ENCODE measurements at places on chromosomes 16 and 17.
A peak's percentile ranks its signal among the peaks of the same experiment; 100 is the strongest.

DNA sequence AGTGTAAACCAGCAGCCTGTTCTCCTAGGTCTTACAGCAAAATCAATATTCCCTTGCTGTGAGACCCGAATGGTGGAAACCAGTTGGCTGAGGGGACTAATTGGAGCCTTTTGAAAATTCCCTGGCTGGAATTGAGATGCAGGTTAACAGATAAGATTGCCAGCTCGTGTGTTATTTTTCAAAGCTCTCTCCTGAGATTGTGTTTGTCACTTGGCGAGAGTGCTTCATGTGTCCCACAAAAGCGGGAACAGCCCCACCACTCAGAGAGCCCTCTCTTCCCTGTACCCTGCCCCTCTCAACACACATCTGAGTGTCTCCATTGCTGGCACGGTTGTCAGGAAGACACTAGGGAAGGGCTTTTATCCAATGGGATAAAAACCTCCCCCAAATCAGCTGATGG, 356.1 kb downstream of the CPPED1 start:
- DNase-seq, result no peak

DNA sequence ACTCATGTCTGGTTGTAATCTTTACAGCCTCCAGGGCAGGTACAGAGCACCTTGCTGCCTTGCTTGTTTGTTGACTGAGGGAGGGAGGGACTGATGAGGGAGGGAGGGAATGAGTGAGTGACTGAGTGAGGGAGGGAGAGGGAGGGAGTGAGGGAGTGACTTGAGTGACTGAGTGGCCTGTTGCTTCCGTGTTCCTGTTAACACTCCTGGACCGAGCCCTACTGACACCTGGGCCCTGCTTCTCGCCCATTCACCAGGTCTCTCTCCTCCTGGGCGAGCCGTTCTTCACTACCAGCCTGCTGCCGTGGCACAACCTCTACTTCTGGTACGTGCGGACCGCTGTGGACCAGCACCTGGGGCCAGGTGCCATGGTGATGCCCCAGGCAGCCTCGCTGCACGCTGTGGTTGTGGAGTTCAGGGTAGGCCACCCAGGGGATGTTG, 41.2 kb downstream of the PRMT7 start:
- DNase-seq, result peak; percentile 56

DNA sequence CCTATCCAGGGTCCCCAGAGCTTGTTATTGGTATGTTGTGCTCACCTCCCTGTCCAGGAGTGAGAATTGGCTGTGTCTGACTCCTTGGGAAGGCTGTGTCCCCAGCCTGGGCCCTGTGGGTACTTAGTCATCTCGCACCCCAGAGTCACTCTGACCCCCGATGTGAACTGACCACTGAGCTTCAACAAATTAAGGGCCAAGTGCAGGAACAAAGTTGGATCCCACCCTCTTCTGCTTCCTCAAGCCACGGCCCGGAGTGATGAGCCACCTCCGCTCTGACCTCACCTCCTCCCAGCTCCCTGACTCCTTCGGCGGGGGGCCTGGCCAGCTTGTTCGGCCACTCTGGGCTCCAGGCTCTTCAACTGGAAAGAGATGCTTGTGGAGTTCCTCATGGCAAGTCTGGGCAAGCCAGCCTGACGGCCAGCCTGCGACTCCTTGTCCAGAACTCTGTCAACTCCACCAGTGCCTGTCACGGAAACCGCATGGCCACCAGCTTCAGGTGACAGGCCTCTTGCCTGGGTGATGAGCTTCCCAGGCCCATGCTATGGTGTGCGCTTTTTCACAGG, 22.3 kb upstream of the MPRIP start:
- DNase-seq, result peak; percentile 53

DNA sequence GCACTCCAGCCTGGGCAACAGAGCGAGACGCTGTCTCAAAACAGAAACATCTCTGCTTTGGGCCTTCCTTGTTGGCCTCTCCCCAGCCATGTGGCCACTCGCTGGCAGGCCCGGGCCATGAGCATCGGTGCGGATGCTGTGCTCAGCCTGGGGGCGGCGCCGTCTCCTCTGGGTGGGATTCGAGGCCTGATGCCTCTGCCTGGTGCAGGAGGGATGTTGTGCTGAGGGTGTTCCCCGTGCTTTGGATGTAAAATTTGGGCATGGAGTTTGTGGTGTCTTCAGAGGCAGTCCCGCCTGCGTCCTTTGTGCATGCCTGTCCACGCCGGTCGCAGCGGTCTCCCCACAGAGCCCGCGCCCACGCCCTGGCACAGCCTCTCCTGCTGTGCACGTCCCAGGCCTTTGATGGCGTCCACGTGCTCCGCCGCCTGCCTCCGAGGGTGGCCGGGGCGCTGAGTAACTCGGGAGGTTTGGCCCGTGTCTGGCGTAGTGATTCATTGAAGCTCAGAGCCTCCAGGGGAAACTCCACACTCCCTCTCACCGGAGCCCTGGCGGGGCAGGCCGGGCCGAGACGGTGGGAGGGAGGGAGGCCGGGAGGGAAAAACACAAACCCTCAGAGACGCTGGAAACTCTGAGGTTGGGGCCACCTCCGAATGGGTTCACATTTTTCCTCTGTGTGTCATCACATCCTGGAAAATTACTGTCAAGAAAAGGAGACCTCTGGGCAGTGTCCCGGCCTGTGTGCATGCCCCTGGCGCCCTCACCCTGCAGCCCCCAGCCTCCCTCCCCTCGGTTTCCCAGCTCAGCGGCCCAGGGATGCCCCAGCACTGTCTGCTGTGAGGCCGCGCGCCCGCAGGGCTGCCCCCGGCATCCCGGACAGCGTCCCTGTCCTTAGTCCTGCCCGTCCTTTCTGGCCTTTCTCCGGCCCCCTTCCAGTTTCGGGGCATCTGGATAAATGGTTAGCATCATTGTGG, 19.0 kb downstream of the CENPX start:
- DNase-seq, result no peak

DNA sequence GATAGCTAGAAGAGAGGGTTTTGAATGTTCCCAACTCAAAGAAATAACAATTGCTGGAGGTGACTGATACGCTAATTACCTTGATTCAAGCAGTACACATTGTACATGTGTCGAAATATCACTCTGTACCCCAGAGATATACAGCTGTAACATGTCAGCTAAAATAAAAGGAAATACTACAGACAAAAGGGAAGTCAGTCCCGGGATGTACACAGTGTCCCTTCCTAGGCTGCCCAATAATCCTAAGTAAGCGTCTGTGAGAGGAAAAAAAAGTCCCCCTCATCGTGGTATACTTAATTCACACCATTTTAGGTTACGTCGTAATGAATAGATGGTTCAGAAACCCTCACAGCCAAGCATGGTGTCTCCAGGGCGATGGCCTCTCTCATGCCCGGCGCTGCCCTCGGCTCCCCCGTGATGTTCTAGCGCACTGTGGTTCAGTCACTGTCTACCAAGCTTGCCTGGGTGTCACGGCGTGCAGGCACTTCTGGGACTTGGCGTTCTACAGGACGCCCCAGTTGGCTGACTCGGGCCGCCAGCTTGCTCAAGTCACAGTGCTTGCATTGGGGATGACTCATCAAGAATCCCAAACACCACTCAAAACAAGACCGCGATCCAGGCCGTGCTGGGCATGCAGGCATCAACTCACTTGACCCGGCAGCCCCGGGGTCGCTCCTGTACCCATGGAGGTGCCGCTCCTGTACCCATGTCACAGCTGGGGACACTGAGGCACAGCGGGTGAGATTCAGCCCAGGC, 27.6 kb downstream of the CCDC40 start:
- DNase-seq, result no peak

DNA sequence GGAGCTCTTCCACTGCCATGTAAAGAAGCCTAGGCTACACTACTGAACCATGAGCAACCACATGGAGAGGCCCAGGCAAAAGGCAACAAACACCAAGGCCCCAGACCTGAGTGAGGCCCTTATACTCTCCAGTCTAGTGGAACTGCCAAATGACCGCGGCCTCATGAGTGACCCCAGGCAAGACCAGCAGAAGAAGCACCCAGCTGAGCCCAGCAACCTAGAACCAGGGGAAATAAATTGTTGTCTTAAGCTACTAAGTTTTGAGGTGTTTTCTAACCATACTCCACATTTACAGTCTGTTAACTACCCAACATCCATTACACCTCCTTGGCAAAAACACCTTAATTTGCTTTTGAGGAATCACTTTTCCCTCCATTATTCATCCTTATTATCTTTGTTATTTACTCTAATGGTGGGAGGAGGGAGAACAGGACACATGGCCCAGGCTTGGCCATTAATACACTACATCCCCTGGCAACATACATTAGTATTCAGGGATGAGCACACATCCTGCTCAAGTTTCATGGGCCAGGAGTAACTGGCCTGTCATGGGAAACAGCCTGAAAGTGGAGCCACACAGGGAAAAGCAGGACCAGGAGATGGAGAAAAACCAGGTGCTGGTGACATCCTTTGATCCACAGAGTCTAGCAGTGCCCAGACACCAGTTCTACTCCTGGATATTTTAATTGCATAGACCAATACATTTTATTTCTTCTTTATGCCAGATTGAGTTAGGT, 26.2 kb downstream of the SLC39A11 start:
- DNase-seq, result no peak

GRCh38 chr16:89407282-89407924, 83.0 kb downstream of the ANKRD11 start:
- no peak for DNase-seq

GRCh38 chr17:19369846-19370492, 7.4 kb upstream of the B9D1 start:
- no peak for DNase-seq

- no peak for DNase-seq
Measured at GRCh38 chr17:68591583-68591982, 9.6 kb downstream of the FAM20A start.

DNA sequence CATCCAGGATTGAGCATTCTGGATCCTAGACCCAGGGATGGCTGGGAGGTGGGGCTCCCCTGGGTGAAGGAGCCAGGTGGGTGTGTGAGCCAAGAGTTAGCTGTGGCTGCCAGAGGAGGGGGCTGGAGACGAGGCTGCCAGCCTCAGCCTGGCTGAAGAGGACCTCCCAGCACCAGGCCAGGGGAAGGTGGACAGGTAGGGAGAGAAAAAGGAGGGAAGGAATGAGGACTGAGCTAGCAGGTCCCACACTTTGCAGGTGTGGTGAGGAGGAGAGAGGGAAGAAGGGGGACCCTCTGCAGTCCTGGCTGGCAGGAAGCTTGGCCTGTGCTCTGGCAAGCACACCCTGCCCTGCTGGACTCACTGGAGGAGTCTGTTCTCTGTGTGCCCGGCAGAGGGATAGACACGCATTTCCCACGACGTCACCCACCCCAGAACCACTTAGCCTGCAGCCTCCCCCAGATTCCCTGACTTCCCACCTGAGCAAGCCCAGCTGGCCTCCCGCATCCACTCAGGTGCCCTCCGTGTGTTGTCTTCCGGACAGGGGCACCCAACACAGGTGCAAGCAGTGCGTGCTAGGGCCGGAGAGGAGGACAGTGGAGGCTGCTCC, 42.0 kb downstream of the SOCS3 start:
- no peak for DNase-seq

- no peak for DNase-seq
Measured at GRCh38 chr16:58009856-58010416, 8.7 kb downstream of the USB1 start.

- peak; percentile 25 for DNase-seq
Measured at GRCh38 chr17:82107341-82107860, 9.4 kb upstream of the FASN start.

- no peak for DNase-seq
Measured at GRCh38 chr16:70736465-70737376, 50.9 kb upstream of the MTSS2 start.

DNA sequence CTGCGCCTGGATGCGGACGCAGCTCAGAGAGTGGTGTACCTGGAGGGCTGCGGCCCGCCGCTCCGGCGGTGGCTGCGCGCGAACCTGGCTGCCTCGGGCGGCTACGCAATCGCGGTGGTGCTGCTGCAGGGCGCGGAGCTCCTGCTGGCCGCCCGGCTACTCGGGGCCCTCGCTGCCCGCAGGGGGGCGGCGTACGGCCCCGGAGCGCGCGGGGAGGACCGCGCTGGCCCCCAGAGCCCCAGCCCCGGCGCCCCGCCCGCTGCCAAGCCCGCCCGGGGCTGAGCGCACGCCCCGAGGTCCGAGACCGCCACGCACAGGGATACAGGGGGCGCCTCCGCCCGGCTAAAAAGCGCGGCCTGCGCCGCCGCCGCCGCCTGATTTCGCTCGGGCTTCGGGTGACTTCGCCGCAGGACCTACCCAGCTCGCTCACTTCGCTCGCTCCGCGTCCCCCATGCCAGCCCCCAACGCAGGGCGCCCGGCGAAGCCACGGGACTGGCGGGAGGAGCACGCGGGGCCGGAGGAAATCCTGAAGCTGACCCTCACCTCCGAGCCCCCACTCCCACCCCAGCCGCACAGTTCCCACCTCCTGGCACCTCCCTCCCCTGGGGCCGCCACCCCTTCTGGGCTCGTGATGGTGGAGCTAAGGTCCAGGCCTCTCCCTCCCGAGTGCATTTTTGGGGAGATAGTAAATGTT, 8.2 kb downstream of the PDE6G start:
- DNase-seq, result no peak

DNA sequence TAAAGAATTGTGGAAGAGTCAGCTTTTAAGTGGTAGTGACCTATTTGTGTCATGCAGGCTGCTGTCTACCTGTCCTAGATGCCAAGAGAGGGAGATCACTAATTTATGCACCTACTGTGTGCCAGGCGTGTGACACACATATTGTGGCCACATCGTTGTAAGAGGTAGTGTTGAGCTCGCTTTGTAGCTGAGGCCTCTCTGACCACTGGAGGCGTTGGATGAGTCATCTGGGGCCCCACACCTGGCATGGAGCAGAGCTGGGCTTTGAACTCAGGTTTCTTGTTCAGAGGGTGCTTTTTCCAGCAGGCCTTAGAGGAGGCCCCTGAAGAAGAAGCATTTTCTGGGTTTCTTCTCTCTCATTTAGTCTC, 52.3 kb upstream of the LGALS9 start:
- DNase-seq, result no peak

GRCh38 chr17:80308692-80309517, 48.3 kb downstream of the RNF213 start:
- DNase-seq, result no peak

DNA sequence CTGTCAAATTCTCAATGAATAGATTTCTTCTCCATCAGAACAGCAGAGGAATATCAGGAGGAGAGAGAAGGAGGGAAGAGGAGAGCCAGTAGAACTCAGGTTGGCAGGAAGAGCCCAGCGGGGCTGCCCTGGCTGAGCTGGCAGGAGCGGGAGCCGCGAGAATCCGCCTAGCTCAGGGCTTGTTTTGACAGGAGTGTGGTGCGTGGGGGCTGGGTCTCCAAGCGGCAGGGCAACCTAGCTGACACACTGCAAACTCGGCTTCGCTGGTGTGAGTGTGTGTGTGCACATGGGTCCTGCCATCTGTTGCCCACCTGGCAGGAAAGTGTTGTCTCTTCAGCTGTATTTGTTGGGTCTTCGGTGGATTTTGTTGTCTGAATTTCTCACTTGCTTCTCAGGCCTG, 27.9 kb upstream of the BCAR1 start:
- DNase-seq, result no peak

- no peak for DNase-seq
Measured at GRCh38 chr17:79581324-79581932, 29.4 kb downstream of the RBFOX3 start.

All from NCI-H510A (cell line).